GM20000 (cell line): ENCODE measurements at places on chromosomes 12 and 14.

DNA sequence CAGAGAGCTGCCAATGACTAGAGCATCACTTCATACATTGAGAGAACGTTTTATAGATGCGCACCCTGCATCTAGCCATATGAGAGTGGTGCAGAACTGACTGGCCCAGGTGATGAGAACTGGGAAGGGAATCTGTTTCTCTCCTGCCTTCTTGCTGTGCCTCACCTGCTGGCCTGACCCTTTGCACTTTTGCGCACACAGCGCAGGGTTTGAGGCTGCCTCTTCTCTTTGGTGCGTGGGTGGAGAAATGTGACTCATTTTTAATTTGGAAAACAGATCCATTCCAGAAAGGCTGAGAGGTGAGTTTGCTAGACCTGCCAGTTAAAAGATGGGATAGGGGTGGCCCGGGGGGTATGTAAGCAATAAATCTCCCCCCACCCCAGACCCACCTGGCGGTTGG lies 453 bp upstream of the ESRRB start:
- DNase-seq: no peak

DNA sequence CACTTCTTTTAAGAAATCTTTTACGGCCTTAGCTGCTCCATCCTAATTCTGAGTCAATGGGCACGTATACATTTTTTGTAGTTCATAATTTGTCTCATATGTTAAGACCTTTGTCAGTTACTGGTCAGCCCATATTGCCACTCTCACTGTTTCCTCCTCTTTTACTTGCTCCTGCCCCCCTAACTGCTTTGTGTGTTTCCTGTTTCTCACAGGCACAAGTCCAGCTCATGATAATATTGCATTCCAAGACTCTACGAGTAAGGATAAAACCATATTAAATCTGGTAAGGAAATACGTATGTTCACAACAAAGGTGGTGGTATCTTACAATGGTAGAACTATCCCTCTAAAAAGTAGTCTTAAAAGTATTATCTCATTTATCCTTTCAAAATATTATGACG lies 111.7 kb downstream of the DNAI7 start:
- DNase-seq: no peak

- DNase-seq: no peak
Measured at GRCh38 chr12:58530742-58531062, 389.6 kb downstream of the LRIG3 start.

GRCh38 chr14:88248606-88249005 lies 74.5 kb downstream of the KCNK10 start:
- DNase-seq: no peak

DNA sequence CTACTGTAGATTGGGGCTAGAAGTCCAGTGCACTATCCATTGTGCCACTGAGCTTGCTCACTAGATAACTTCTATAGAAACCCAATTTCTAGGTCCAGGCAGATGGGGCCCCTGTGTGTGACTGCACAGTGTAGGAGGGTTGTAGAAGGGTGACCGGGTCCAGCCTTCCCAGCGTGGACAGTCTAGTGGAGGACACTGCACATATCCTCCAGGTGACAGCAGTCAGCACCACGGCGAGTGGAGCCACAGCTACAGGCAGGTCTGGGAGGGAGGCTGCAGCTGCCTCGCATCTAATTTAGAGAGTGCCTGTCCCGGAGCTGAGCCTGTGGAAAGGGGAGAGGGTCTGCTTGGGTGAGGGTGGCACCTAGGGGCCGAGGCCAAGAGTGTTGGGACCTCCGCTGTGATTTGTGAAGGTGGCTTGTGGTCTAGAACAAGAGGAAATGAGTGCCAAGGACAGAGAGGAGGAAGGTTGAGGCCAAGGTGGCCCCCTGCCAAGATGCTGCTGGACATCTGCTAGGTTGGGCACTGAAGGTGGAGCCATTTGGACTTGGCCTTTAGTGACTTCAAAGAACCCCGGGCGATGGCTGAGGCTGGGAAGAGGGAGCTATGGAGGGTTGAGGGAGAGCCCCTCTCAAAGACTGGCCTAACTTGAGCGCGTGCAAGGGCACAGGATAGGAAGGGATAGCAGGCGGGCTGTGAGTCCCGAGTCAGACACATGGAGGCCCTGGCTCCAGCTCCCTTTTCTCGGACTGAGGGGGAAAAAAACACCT lies 46.0 kb upstream of the TRAF3 start:
- no peak for DNase-seq

DNA sequence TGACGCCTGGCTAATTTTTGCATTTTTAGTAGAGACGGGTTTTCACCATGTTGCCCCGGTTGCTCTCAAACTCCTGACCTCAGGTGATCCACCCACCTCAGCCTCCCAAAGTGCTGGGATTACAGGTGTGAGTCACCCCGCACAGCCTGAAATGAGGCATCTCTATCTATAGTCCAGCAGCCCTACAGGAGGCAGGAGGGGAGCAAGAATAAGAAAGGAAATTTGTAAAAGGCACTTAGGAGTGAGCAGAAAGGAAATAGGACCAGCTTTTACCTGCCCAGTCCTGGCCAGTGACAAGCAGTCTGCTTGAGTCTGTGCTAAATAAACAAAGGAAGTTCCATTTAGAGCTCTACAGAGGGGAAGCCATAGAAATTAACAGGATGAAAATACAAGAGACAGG lies 15.0 kb upstream of the PSMA6 start:
- no peak for DNase-seq

GRCh38 chr14:67131691-67132090 lies 57.5 kb upstream of the GARIN2 start:
- DNase-seq: no peak

DNA sequence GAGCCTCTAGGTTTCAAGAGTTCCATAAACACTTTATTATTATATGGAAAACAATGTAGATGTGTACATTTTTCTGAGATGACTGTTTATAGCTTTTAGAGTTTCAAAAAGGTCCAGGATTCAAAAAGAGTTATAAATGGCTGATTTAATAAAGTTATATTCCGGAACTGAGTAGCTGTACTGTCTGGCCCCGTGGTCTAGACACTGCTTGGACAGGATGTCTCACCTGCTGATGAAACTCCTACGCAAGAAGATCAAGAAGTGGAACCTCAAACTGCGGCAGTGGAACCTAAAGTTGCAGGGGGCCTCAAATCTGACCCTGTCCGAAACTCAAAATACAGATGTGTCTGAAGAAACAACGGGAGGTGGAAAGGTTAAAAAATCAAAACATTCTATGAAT lies 69.7 kb downstream of the DCAF5 start:
- DNase-seq: no peak

DNA sequence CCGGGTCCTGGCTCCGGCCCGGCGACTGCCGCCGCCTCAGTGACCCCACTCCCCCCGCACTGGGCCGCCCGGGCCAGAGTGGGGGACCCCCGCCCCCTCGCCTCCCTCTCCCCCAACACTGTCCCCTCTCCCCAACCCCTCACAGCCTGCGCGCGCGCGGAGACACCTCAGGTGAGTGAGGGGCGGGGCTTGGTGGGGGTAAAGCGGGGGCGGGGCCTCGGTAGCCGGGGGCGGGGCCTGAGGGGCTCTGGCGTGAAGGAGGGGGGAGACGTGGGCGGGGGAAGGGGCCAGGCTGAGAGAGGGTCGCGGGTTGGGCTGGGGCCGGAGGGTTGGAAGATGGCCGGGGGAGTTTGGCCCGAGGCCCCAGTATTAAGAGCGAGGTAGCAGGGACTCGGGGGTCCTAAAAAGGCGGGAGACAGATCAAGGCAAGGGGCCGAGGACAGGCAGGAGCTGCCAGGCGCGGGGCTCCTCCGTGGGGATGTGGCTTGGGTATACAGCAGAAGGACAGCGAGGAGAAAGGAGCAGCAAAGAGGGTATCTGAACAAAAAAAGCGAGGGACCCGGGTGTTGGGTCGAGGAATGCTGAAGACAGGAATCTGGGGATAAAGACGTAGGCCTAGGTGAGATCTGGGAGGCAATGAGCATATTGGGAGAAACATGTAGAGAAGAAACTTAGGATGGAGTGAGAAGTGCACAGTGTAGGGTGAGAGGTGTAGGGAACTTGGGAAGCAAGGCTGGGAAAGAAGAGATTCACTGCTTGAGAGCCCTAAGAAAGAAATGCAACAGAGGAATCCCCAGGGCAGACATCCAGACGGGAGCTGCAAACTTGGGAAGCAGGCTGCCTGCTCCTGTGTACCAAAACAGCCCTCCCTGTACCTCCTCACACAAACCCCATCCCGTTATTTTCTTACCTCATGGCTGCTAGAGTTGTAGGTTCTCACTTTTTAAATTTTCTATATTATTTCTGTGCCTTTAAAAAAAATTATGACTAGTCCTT lies 10.8 kb downstream of the SUOX start:
- peak; percentile 87 for DNase-seq

DNA sequence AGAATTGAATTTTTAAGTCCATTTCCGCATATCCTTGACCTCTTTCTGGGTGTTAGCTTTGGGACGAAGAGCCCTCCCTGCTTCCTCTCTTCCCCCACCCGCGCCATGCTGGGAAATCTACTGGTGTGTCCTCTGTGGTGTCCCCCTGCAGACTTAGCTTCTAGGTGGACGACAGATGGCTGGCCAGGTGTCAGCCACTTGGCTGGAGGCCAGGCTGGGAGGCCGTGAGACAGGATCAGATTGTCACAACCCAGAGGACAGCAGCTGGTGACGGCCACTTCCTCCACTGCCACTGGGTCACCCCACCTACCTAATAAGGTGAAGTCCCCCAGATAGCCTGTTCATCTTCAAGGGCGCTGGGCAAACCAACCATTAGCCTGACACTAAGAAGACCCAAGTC lies 13.3 kb upstream of the DTX1 start:
- no peak for DNase-seq

DNA sequence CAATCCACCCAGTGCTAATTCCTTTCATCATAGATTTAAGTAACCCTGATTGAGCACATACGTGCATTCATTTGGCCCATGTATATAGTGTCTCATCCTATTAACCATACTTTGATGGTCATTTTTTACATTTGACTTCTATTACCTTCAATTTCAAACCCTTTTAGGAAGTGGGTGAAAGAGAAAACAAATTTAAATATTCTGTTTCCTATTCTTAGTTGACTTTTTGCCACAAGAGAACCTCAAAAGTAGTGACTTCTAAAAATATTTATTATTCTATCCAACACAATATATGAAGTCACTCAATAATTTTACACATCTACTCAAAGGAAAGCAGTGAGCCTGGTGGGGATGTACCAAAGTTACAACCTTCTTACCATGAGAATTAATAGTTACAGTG lies 164.9 kb downstream of the CEP128 start:
- no peak for DNase-seq

DNA sequence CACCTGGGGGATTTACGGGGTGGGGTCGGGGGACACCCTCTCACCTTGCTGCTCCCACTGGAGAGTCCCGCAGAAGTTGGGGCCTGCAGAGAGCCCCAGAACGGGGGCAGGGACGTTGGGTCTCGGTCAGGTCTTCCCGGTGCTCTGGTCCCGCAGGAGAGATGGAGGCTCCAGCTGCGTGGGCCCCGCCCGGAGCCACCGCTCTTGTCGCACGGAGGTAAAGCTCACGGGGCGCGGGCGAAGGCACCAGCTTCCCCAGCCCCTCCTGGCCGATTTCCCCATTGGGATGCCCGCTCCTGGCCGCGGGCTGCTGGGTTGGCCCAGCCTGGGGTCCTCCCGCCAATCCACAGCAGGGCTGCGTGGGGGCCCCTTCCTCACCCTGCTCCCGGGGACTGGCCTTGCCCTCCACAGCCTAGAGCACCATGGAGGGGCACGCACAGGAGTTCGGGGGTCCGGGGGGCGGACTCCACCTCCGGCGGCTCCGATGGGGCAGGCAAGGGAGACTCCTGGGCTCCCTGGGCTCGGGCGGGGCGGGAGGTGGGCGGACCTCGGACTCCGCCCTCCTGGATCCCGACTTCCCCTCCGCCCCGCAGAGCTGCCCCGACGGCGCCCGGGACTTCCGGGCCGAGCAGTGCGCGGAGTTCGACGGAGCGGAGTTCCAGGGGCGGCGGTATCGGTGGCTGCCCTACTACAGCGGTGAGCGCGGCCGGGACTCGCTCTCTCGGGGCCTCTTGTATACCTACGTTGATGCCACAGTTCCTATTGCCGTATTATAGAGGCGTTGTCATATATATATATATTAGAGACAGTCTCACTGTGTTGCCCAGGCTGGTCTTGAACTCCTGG lies 8.4 kb downstream of the PAPLN start:
- DNase-seq: peak; percentile 82

GRCh38 chr12:40907115-40907527 lies 214.9 kb downstream of the CNTN1 start:
- peak; percentile 3 for DNase-seq

DNA sequence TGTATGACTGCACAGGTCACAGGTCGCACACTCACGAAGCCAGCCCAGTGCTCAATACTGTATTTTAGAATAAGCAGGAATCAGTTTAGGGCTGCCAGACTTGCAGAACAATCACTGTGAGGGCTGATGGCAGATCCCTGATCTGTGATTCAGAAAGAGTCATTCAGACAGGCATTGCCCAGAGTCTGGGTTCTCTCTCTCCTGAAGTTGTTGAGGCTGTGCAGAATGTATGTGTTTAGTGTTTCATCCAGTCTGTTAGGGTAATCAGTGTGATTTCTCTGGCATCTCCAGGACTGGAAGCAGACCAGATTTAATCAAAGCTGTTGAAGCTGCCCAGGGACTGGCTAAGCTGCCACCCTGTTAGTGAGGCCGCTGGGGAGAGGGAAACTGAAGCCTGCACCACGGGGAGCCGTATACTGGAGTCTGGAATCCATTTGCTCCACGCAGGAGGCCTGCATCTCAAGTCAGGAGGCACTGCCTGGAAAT lies 69.3 kb downstream of the ETV6 start:
- no peak for DNase-seq

DNA sequence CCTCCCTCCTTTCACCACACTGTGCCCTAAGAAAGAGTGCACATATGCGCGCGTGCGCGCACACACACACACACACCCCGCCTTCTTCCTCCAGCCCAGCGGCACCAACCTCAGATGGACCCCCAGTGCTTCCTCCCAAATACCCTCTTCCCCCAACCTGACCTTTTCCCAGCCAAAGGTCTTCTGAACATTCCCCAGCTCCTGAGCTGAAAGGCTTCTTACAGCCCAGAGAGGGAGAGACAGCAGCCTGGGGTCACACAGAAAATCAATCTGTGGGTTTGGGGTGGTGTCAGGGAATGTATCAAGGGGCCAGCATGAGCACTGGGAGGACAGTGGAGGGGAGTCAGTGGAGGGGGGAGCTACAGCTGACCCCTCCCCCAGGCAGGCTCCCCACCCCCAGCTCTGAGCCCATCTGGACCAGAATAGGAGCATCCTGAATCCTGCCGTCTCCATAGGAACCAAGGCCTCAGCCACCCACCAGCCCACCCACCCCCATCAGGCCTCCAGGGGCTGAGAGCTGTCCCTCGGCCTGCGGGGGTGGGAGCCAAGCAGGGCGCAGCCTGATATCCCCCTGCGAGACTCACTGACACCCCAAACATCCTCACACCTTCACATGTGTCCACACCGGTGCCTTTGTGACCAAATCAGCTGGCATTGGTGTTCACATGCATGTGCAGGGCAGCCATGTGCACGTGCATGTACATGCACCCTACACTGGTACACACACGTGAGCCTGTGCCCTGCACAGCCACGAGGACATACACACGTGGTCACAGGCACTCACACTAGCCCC lies 5.7 kb downstream of the RASAL1 start:
- no peak for DNase-seq

DNA sequence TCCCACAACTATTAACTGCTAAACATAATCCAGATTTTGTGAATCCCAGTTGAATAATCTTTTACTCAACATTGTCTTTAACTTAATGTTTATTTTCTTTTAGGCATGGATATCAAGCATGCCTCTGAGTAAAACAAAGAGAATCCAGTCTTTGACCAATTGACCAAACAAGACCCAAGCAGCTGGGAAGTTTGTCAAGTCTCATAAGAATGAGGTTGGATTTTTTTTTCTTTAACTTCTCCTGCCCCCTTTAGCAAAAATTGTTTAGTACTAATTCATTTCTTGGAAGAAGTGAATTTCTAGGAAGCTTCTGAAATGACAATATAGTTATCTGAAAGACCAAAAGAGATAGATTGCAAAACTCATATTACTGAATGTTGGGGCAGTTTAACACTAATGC lies 89.9 kb downstream of the OTOGL start:
- DNase-seq: no peak
